ENCODE measurements at places on chromosomes 3 and 15.

DNA sequence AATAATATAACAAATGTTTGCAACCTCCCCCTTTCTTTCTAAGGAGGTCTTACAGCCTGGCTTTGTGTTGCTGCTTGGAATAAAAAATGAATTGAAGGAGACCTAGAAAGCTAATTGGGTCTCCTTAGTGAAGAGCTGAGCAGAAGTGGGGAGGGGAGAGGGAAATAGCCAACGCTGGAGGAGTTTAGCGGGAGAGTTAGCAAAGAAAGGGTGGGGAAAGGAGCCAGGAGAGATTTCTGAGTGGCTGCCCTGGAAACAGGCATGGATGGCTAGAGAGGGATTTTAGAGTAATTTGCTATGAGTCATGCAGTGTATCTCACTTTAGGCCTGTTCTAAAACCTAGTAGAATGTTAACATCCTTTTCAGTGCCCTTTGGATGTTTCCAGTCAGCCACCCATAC lies 45.2 kb upstream of the PFN2 start:
- DNase-seq = no peak

DNA sequence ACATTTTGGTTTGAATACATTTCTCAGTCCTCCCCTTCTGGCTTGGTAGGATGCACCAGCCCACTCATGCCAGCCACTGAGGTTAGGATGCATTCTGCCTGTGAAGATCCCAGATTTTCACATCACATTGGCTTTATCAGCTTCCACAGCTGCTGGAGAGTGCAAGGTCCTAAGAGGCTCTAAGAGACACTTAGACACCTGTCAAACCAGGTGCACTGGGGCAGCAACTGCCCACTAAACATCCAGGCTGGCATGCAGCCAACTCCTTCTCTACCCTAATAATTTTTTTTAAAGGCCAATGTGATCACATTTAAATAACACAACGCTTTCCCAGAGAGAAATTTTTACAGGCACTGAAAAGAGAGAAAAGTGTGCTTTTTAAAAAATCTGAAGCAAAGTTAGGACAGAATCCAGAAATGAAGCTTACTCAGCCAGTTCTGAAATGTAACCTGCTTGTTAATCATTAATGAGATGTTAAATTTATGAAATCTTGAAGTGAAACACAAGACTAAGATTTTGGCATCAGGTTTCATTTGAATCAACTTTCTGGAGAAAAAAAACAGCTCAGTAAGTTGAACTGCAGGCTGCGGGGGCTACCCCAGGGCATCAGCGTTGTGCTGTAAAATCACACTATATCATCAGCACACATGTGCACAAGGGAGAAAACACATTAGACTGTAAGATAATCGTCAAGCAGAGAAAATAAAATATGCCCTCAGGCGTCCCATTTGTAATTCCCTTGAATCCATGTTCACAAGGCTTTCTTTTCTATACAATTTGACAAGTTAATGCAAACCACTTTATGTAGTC lies 312.9 kb downstream of the ZBBX start:
- no peak for DNase-seq

DNA sequence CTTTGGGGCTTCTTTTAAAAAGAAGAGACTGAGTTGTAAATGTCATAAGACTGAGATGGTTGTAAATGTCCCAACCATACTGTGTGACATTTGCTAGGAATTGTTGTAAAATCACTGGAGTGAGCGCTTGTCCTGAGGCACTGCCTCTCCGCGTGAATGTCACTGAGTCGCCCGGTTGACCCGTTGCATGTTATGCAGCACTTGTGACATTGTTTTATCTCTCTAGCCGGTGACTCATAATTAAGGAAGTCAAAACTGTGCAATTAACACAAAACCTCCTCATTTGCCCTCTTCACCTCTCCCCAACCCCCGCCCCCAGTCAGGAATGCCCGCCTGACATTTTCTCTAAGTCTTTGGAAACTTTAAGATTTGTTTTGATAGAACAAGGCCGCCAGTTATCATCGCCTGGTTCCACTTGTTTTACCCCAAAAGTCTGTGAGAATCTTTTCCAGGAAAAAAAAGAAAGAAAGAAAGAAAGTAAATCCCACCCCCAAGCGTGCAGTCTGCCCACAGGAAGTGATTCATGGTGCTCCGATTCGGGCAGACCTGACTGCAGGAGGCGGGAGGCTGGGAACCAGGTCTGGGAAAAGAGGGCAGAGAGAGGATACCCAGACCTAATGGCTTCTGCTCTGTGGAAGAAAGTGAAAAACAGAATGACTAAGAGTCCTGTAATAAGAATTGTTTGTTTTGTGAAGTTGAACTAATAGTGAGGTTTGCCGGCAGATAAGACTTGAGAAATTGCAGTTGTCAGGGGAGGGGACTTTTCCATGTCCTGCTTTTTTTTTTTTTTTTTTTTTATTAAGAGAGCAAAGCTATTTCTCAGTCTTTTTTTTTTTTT lies 84.8 kb downstream of the SMAD3 start:
- DNase-seq = no peak

GRCh38 chr3:75014008-75014407 lies 399.5 kb upstream of the CNTN3 start:
- no peak for DNase-seq

- DNase-seq = no peak
These were observed 7.3 kb downstream of the PLSCR4 start for GRCh38 chr3:146243559-146243958.
